HFFc6 (cell line): ENCODE measurements at places on chromosomes 4 and X.

DNA sequence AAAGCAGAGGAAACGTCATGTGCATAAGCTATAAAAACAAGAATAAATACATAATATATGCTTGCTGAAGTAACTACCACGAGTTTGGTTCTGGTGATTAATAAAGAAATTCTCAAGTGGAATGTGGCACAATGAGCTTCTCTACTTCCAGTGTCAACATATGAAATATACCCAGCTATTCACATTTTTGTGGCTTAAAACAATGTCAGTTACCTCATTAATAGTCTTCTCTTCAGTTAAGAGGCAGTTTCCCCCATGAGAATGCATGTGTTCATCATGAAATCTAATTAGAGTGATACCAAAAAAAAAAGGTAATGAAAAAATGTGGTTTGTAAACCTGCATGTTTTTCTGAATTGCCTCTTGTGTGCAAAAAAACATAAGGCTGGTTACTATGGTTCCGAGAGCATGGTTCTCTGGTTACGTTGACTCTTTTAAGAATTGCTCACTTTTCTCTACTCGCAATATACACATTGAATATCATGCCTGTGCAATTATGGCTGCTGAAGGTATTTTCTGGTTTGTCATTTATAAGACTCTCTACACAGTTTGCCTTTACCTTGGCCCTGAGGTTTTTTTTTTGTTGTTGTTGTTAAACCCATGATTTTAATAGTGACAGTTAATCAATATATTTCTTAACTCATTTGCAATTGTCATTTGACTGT lies 108.2 kb downstream of the PCDH7 start:
- DNase-seq: no peak

DNA sequence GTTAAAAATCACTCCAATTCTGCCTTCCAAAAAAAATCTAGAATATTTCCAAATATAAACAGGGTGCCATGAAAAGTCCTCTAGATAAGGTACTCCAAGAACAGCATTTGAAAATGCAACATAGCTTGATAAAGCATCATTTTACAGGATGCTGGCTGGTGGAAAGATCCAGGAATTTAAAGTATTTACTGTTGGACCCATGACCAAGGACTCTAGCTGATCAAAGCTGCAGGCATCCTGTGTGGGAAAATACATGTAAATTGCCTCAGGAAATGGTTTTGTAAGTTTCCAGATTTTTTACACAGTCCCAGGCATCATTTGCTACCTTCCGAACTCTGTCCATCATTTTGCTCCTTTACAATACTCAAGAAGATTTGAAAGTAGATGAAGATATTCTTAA lies 164.4 kb downstream of the GRIA3 start:
- peak; percentile 13 for DNase-seq

DNA sequence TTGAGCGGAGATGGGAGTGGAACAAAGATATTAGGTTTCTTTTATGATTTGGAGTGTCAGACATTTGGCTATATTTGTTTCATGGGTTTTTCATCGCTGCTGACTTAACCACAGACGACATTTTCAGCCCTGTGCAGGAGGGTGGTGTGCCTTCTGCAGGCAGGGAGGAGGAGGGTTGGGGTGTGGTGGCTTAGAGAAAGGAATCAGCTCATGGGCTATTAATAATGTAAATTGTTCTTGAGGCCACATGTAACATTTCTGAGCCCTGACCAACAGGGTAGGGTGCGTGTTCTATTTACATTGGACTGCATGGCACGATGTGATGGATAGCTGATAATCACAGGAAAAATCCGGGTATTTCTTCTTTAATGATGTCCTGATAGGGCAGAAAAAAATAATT lies 67.6 kb downstream of the POLA1 start:
- DNase-seq: no peak

- DNase-seq: peak; percentile 56
Observed at GRCh38 chr4:106032851-106033286, 137.6 kb downstream of the NPNT start.

GRCh38 chr4:7524843-7525242 lies 90.1 kb upstream of the PSAPL1 start:
- DNase-seq: no peak
